Fibroblast of pulmonary artery (primary cell): ENCODE measurements at places on chromosomes 7 and 10.

- peak; percentile 89 for DNase-seq
Observed at GRCh38 chr10:91635401-91636400, 2.8 kb upstream of the PPP1R3C start.

DNA sequence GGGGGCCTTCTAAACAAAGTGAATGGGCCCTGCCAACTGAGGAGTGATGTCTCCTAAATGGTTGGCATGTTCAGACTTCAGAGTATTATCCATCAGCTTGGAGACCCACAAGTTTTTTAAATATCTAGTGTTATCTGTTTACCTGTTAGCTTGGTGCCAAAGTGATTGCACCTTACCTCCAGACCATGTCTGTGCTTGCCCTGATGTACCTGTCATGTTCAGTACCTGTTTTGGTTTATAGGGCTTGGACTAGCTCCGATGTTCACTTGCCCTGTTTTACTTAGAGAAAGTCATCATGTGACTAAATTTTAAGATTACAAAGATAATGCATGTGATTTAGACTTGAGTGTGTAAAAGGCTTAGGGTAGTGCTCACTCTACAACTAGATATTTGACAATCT, 67.7 kb downstream of the CNNM2 start:
- no peak for DNase-seq

DNA sequence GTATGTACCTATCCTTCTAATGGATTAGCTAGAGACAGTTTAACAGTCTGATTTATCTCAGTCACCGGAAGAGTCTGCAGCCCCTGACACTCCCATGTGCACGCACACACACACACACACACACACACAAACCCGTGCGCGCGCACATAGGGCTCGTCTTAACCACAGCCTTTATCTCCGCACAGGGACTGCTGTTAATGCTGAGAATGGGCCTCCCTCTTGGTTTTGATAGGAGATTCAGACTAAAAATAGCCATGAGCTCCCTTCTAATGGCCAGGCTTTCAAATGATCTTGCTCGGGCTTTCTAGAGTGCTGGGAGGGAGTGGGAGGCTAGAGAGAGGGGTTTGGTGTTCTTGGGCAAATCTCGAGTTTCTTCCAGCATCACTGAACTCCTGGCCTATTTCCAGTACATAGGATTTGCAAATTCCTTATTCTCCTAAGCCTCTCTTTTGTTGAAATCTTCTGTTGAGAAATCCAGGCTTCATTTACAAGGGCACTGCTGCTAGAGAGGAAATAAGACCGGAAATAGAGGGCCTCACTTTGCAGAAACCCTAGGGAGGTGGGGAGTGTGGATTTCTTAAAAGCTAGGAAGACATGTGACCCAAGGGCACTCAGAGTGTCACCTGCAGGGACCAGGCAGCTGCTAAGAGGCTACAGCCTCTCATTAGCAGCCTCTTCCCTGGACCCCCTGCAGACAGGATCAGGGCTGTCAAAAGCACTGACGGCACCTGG, 2.4 kb downstream of the TMEM72 start:
- peak; percentile 83 for DNase-seq

DNA sequence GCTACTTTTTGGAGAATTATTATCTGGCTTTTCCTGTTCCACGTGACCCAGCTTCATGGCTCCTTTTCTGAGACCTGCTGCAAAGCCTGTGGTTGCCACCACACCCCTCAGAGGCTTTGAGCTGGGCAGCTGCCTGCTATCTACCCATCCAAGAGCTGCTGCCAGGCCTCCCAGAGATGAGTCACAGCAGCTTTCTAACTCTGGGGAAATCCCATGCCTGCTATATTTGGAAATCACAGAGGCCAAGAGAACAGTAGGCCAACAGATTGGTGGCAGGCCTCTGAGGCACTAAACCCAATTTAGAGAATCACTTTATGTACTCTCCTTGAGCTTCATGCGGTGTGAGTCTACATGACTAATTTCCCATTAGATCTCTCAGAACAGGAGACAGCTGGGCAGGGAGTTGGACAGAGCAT, 35.2 kb downstream of the SGCE start:
- peak; percentile 90 for DNase-seq

DNA sequence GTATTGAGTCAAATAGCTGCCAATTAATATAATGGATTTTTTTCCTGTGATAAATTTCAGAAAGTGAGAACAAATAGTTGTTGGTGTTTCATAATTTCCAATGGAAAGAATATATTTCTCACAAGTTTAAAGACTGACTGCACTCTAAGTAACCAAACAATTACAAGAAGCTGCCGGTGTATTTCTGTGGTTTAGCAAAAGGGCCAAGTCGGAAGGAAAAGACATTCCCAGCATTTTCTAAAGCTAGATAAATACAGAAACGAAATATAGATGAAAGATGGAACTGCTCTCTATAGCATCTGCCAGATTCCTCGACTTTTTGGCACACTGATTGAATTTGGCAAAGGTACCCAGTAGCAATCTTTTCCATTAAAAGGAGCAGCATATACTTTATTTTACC, 92.7 kb upstream of the MKX start:
- DNase-seq: no peak

- DNase-seq: no peak
Observed at GRCh38 chr7:142867398-142868187, 12.7 kb downstream of the EPHB6 start.

- DNase-seq: no peak
Observed at GRCh38 chr10:12617191-12618175, 268.1 kb downstream of the CAMK1D start.

- DNase-seq: no peak
Observed at GRCh38 chr7:69860941-69861622, 262.8 kb downstream of the AUTS2 start.

GRCh38 chr10:80164596-80164995, 32.1 kb downstream of the PLAC9 start:
- no peak for DNase-seq

DNA sequence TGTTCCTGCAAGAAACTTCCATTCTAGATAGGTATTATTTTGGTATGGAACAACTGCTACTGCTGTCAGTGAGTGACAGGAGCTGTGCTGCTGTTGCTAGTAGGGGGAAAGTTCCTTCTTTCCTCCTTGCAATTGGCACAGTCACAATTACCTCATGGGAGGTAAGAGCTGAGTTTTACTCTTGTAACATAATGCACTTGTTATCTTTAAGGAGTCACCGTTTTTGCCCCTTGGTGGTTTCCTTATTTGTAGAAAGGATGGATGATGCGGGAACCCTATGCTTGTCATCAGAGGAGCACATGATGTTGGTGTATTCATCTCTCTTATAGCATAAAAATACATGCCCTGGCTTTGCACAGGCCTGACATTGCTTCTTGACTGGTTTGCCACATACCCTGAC, 234.7 kb upstream of the NPY start:
- no peak for DNase-seq

DNA sequence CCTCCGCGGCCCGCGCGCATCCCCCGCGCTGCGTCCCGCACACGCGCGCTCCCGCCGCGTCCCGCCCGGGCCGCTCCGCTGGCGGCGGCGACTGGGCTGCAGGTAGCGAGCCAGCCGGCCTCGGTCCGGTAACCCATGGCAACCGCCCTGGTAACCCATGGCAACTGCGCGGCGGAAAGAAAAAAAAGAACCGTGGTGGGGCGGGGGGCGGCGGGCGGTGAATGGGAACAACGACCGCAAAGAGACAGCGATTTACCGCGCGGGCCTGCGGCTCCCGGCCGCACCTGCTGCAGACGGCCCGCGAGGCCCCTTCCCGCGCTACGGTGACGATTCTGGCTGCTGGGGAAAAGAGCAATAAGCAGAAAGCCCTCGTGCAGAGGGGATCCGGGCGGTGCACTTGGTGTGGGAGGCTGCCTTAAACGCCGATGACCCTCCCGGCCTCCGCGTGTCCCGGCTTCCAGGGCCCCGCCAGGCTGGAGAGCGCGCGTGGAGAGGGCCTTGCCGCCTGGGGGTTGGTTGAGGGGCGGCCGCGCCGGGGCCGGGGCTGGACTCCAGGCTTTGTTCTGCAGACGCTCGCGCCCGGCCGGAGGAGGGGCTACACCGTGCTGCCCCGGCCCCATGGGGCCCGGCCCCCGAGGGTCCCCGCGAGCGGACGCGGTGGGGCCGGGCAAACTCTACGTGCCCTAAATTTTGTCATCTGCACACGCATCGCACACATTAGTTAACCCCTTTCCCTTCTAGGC, 84.7 kb downstream of the SNX10 start:
- no peak for DNase-seq
